ENCODE measurements at places on chromosomes 6 and 20. TPM values are rescaled to one million over a fixed set of nuclear protein-coding genes. Genes with fewer than 3 reads are reported as not detected.

GRCh38 chr6:69571234-69571633, 225.6 kb downstream of the LMBRD1 start:
- H3K27me3 ChIP-seq: no peaks in the 10 kb centered on the region
- H3K36me3 ChIP-seq: no peaks in the 10 kb centered on the region
- no peak overlapping the region for H3K27ac ChIP-seq
- H3K4me3 ChIP-seq: no peak overlapping the region
- H3K4me1 ChIP-seq: no peaks in the 10 kb centered on the region
- no peak for DNase-seq

GRCh38 chr6:48183811-48184605, 73.0 kb upstream of the PTCHD4 start:
- H3K4me3 ChIP-seq: no peak overlapping the region
- no peaks in the 10 kb centered on the region for H3K4me1 ChIP-seq
- no peaks in the 10 kb centered on the region for H3K27me3 ChIP-seq
- H3K36me3 ChIP-seq: no peaks in the 10 kb centered on the region
- no peak overlapping the region for H3K27ac ChIP-seq

DNA sequence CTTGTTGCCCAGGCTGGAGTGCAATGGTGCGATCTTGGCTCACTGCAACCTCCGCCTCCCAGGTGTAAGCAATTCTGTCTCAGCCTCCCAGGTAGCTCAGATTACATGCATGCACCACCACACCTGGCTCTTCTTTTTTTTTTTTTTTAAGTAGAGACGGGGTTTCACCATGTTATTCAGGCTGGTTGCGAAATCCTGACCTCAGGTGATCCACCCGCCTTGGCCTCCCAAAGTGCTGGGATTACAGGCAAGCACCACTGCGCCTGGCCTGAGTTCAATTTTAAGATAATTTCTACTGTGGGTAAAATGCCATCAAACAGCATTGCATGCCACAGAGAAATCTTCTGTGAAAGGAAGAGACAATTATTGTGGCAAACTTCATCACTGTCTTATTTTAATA, 633.1 kb downstream of the KIF16B start:
- peaks cover 13% of the 10 kb centered on the region for H3K4me1 ChIP-seq
- no peaks in the 10 kb centered on the region for H3K27me3 ChIP-seq
- H3K27ac ChIP-seq: no peak overlapping the region
- no peak overlapping the region for H3K4me3 ChIP-seq
- H3K36me3 ChIP-seq: no peaks in the 10 kb centered on the region

- no peaks in the 10 kb centered on the region for H3K27me3 ChIP-seq
- no peak overlapping the region for H3K4me3 ChIP-seq
- no peaks in the 10 kb centered on the region for H3K4me1 ChIP-seq
- DNase-seq: no peak
Observed at GRCh38 chr6:46000905-46001304, 14.8 kb downstream of the CLIC5 start.

PPP1R16B gene
- 16.5 TPM for polyA plus RNA-seq

GHRH gene
- not detected for polyA plus RNA-seq

RFX6 gene
- not detected for polyA plus RNA-seq

DNA sequence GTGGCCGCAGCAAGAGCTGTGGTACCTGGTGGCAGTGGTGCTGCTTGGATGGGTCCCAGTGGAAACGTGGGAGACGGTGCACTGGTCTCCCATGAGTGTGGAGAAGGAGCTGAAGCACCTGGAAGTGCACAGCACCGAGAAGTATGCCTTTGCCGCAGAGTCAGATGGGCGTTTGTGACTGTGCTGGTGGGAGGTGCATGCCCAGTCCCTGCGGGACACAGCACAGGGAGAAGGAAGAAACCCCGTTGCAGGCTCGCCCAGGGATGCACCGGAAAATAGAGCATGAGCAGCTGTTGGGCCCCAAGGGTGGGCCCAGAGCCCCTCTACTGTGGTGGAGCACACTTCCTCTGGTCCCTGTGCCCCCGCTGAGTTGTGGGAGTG, 19.3 kb upstream of the RGS17 start:
- no peaks in the 10 kb centered on the region for H3K4me1 ChIP-seq
- H3K4me3 ChIP-seq: no peak overlapping the region
- DNase-seq: no peak
- no peak overlapping the region for H3K27ac ChIP-seq
- no peaks in the 10 kb centered on the region for H3K36me3 ChIP-seq

- H3K4me1 ChIP-seq: peaks cover 13% of the 10 kb centered on the region
- H3K4me3 ChIP-seq: no peak overlapping the region
- DNase-seq: peak; percentile 85
- no peaks in the 10 kb centered on the region for H3K36me3 ChIP-seq
Observed at GRCh38 chr20:31833130-31833930, 12.1 kb downstream of the FOXS1 start.

SEL1L2 gene
- not detected for polyA plus RNA-seq

DNA sequence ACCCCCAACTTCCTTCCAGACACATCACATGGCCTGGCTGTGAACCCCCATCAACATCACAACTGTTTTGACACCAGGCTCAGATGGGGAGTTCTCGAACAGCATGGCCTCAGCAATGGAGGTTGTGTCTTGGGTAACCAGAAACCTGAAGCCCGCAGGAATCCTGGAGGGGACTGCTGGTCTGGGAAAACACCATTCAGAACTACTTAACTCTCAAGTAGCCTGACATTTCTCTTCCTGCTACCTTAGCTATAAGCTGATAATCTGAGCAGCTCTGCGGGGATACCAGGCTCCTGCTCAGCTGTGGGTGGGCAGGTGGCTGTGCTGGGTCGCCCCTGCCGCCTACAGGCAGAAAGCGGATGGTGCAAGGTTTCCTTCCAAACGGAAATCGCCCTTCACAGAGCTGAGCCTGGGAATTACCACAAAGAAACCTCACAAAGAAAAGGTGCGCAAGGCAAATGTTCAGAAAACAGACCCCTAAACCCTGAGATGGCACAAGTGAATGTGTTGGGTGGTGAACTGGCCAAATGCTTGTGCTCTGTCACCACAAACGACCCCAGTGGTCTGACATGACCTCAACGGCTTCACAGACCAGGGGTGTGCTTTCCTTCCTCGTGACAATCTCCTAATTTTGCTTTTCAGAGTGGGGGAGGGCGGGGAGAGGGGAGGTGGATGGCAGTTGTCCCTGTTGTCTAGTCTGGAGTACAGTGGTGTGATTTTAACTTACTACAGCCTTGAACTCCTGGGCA, 29.5 kb downstream of the SNX5 start:
- no peak overlapping the region for H3K27ac ChIP-seq
- H3K4me3 ChIP-seq: no peak overlapping the region
- no peaks in the 10 kb centered on the region for H3K27me3 ChIP-seq
- H3K4me1 ChIP-seq: peaks cover 38% of the 10 kb centered on the region
- DNase-seq: peak; percentile 89

DNA sequence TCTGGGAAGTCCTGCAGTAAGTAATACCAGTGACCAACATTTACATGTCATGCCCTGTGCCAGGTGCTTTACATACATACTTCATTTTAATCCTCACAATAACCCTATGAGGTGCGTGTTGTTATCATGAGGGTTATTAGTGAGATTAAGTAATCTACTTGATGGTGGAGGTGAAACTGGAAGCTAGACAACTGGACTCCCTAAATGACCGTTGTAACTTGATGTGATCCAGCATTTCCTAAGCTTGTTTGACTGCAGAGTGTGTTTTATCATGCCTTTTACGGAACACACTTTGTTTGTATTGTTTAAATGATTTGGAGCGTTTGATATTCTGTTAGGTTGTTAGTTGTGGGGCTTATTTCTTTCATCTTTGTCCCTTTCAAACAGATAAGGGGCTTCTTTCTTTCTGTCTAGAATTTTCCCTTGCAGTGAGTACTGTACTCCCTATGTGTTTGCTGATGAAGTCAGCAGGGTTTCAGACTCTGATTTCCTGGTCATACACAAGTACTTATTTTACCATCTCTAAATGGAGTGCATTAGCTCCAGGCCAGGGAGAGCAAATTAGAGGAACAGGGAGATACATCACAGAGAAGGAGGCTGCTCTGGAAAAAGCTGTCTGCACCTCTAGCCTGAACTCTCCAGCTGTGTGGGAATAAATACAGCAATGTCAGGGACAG, 29.7 kb downstream of the CHMP4B start:
- H3K4me1 ChIP-seq: peaks cover 100% of the 10 kb centered on the region
- no peaks in the 10 kb centered on the region for H3K27me3 ChIP-seq
- no peak overlapping the region for H3K4me3 ChIP-seq
- no peaks in the 10 kb centered on the region for H3K36me3 ChIP-seq
- H3K27ac ChIP-seq: no peak overlapping the region
- no peak for DNase-seq

GPR6 gene
- not detected for polyA plus RNA-seq

DNA sequence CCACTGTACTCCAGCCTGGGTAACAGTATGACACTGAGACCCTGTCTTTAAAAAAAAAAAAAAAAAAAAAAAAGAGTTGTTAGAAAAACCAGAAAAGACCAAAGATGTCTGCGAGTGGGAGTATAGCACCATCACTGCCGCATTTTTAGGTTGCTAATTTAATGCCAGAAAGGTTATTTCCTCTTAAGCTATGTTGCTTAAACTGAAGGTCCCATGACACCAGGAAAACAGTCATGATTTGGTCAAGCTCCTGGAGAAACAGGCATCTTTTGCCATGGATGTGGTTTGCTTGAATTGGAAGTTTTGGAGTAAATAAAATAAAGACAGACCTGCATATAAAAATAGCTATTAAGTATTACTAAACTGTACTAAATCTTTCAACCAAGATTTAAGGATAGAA, 68.3 kb upstream of the TNFRSF21 start:
- H3K4me1 ChIP-seq: no peaks in the 10 kb centered on the region
- no peak overlapping the region for H3K27ac ChIP-seq
- no peaks in the 10 kb centered on the region for H3K27me3 ChIP-seq
- no peak for DNase-seq
- no peaks in the 10 kb centered on the region for H3K36me3 ChIP-seq
- H3K4me3 ChIP-seq: no peak overlapping the region

DNA sequence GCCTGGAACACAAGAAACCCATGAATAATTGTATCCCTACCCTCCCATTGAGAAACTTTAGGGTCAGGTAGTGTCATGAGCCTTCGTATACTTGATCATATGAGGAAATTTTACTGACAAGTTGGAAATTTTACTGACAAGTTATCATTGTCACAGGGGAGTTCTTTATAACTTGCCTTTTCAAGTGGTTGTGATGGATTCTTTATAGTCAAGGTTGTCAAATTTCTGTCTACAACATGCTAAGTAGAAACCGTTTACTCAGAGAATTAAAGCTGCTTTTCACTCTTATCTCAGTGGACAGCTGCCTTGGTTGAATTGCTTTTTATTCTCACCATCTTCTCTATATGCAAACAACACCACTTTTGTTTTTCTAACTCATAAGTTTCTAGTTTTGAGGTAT, 1286.4 kb downstream of the EPHA7 start:
- H3K4me1 ChIP-seq: no peaks in the 10 kb centered on the region
- no peak overlapping the region for H3K27ac ChIP-seq
- no peaks in the 10 kb centered on the region for H3K36me3 ChIP-seq
- DNase-seq: no peak
- H3K27me3 ChIP-seq: no peaks in the 10 kb centered on the region

DNA sequence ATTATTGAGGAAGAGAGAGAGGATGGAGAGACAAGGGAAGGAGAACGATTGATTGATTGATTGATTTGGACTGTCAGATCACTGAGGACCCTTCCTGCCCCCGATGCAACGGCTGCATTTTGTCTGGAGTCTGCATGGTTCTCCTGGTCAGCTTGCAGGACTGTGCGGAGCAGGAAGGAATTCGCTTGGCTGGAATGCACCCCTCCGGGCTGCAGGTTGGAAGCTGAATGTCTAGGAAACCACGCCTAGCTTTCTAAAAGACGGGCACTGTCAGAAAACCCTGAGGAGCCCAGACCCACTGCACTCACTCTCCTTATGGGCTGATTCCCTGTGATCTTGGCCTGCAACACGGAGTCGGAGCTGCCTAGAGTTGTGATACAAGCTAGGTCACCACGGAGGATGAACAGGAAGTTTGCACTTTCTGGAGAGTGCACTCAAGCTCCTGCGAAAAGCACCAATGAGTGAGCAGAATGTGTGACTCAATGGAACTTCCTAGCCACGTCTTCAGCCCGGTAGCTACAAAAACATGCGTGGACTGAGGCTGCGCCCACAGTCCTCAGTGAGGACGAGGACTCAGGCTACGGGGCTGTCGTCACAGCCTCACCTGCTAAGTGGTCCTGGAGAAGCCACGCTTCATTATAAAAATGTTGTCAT, 14.4 kb downstream of the DACT2 start:
- H3K4me3 ChIP-seq: no peak overlapping the region
- no peaks in the 10 kb centered on the region for H3K27me3 ChIP-seq
- DNase-seq: no peak
- no peaks in the 10 kb centered on the region for H3K4me1 ChIP-seq

OR2B6 gene
- 0.18 TPM for polyA plus RNA-seq

DNA sequence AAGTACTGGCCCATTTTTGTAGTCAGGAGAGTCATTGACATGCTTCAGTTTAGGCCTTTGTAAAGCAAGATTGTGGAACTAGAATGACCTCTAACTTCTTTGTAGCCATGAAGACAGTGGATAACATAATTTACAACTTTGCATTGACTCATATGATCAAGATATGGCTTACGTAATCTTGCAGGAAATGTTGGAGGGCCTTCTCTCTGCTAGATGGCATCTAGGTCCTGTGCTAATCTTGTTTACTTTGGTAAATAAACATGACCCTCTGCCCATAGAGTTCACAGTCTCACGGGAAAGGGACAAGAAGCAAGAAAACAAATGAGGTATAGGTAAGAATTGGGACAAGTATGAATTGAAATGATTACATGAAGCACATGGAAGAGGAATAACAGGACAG, 355.2 kb upstream of the ARID1B start:
- no peak overlapping the region for H3K4me3 ChIP-seq
- H3K36me3 ChIP-seq: no peaks in the 10 kb centered on the region
- H3K27me3 ChIP-seq: no peaks in the 10 kb centered on the region
- H3K27ac ChIP-seq: no peak overlapping the region
- no peaks in the 10 kb centered on the region for H3K4me1 ChIP-seq

GRCh38 chr6:159104931-159105330, 60.1 kb upstream of the TAGAP start:
- H3K4me3 ChIP-seq: no peak overlapping the region
- peaks cover 71% of the 10 kb centered on the region for H3K4me1 ChIP-seq
- H3K36me3 ChIP-seq: no peaks in the 10 kb centered on the region
- peak; percentile 91 for DNase-seq

PRDM1 gene
- 2.2 TPM for polyA plus RNA-seq

GRCh38 chr6:148868314-148868713, 121.5 kb downstream of the UST start:
- DNase-seq: no peak
- no peak overlapping the region for H3K4me3 ChIP-seq
- H3K27me3 ChIP-seq: no peaks in the 10 kb centered on the region

GRCh38 chr6:138063726-138064125, 43.5 kb downstream of the PERP start:
- H3K4me1 ChIP-seq: no peaks in the 10 kb centered on the region
- H3K36me3 ChIP-seq: no peaks in the 10 kb centered on the region
- H3K27me3 ChIP-seq: no peaks in the 10 kb centered on the region
- H3K4me3 ChIP-seq: no peak overlapping the region
- no peak overlapping the region for H3K27ac ChIP-seq

Measured in spleen (tissue), 13 donors.